LHCN-M2 (cell line): ENCODE measurements at places on chromosomes 5 and 9.

- peak; percentile 96 for DNase-seq
Observed at GRCh38 chr9:95018099-95018936, 291.8 kb downstream of the AOPEP start.

- no peak for DNase-seq
Observed at GRCh38 chr5:38367410-38367809, 109.1 kb downstream of the EGFLAM start.

DNA sequence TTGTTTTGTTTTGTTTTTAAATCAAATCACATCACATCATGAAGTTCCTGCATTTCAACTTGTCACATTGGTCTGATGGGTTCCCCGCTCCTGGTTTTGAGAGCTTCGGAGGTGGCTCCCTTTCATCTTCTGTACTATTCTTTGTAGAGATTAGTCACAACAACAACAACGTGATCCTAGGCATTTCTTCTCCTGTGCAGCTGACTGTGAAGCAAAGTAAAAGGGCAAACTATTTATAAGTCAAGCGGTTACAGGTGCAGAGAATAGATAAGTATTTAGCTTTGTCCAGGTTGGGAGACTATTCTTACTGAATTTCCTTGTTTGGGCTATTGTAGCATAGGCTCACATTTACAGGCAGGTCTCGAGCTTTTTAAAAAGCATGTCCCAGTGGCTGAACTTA lies 197.7 kb upstream of the CDKN2B start:
- no peak for DNase-seq

DNA sequence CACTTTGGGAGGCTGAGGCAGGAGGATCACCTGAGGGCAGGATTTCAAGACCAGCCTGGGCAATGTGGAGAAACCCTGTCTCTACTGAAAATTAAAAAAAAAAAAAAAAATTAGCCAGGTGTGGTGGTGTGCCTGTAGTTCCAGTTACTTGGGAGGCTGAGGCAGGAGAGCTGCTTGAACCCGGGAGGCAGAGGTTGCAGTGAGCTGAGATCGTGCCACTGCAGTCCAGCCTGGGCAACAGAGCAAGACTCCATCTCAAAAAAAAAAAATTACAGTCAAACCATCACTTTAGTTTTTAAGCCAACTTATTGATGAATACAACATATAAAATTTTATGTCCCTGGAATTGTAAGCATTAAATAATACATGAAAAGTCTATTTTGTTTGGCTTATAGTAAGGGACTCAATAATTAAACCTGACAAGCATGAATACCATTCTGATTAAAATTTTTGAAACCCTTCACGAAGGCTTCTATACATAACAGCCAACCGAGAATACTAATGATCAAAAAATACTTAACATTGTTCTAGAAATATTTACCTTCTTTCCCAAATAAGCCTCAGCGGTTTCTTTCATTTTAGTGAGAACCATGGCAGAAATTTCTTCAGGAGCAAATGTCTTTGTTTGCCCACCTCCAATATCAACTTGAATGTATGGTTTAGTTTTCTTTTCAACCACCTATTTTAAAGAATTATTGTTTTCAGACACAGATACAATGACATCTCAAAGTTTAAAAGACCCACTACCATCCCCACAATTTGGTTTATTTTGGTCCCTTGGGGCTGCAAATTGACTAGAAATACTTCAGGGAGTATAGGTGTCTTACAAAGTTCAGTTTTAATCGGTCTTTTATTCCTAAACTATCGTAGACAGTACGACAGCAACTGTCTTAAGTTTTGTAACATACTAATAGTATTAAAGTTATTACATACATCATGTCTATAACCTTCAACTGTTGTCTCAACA lies 1.2 kb downstream of the HSPA5 start:
- no peak for DNase-seq

GRCh38 chr5:112686675-112687074 lies 51.0 kb upstream of the APC start:
- no peak for DNase-seq

DNA sequence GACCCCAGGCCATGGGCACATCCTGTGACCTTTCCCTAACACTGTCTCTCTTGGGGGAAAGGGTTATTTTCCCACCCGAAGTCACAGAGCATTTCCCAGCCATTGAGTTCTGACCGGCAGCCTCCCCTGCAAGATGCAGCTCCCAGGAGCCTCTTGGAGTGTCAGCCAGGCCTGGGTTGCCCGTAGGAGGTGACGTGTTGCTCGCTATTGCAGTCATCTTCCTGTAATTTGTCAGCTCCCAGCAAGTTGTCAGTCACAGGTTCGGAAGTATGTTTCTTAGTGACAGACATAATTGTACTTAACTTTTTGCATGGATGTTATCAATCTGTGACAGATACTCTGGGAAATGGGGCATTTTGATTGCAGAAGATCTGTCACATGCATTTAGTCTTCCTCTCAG lies 74.5 kb downstream of the MVB12B start:
- DNase-seq = no peak

- DNase-seq = no peak
Observed at GRCh38 chr5:133458435-133458834, 153.9 kb downstream of the FSTL4 start.

- DNase-seq = no peak
Observed at GRCh38 chr9:116318468-116319374, 165.1 kb downstream of the PAPPA start.

DNA sequence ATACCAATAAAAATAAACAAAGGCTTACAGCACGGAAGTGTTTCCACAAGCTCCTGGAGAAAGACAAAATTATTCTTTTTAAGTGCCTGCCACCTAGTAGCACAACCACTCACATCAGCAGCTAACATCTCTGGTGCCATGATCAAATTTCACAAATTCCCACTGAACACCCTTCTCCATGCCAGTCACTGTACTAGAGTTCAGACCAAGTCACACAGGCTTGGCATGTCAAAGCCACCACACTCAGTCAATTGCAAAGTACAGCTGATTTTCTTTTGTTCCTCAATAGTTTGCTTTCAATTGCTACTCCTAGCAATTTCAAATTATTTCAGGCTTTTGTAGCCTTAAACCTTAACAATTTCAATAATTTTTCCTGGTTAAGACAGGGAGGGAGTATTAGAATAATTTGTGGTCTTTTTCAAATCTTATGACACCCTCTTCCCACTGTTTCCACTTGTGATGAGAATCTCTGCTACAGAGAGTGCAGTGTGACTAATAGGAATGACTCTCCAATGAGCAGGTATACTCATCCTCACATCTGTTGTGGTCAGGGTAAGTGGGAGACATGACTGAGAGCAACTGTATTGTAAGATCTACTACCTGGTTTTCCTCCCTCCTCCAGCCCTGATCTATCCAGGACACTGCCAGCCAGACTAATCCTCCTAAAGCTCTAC lies 46.2 kb downstream of the RNF145 start:
- DNase-seq = peak; percentile 93

DNA sequence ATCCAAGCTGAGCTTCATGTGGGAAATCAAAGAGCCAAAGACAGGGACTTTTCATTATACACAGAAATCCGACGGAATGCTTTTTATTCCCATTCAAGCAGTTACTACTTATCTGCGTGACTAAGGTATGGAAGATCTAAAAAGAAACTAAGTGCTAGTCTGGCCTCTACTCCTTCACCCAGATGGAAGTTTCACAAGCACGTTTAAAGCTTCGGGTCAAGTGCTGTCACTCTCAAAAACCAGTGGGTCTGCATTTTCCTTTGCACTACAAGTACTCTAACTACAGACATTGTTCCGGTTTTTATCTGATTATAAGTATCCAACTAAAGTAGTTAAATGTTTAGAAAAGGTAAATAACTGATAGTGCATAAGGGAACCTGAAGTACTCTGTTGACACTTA lies 13.7 kb upstream of the MTAP start:
- no peak for DNase-seq

DNA sequence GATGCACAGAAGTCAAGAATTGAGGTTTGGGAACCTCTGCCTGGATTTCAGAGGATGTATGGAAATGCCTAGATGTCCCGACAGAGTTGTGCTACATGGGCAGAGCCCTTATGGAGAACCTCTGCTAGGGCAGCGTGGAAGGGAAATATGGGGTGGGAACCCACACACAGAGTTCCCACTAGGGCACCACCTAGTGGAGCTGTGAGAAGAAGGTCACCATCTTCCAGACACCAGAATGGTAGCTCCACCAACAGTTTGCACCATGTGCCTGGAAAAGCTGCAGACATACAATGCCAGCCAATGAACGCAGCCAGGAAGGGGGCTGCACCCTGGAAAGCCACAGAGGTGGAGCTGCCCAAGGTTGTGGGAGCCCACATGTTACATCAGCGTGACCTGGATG lies 104.5 kb downstream of the STK32A start:
- no peak for DNase-seq

DNA sequence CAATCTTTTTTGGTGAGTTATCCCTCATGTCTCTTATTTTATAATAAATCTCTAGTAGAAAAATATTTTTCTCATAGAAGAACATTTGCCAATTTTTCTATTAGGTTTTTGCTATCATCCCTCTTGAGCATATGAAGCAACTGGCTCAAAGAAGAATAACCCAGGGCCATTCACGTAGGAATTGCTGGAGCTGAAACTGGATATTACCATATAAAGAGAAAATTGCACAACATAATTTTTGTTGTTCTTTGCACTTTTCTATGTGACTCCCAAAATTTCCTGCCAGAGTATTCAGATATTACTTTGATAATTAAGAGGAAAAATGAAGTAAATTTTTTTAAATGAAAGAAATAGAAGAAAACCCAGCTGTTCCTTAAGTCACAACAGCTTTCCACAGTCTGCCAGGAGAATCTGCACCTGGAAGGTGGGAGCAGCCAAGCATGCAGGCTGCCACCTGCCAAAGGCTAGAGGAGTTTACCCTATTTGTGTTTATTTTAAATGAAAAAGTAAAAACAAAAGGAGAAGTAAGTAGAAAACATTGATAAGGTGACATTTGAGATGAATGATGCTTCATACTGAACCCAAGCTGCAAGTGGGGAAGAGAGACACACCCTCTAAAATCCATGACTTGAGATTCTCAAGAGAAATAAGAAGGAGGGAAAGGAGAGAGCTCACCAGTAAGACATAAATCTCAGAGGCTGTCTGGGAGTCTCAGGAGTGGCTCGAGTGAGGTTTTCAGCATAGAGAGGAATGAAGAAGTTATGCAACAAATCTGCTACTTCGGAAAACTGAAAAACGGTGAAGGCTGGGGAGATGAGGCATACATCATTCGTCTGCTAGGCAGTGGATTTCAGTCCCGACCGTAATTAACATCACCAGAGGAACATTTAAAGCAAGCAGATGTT lies 31.5 kb upstream of the FREM1 start:
- no peak for DNase-seq

DNA sequence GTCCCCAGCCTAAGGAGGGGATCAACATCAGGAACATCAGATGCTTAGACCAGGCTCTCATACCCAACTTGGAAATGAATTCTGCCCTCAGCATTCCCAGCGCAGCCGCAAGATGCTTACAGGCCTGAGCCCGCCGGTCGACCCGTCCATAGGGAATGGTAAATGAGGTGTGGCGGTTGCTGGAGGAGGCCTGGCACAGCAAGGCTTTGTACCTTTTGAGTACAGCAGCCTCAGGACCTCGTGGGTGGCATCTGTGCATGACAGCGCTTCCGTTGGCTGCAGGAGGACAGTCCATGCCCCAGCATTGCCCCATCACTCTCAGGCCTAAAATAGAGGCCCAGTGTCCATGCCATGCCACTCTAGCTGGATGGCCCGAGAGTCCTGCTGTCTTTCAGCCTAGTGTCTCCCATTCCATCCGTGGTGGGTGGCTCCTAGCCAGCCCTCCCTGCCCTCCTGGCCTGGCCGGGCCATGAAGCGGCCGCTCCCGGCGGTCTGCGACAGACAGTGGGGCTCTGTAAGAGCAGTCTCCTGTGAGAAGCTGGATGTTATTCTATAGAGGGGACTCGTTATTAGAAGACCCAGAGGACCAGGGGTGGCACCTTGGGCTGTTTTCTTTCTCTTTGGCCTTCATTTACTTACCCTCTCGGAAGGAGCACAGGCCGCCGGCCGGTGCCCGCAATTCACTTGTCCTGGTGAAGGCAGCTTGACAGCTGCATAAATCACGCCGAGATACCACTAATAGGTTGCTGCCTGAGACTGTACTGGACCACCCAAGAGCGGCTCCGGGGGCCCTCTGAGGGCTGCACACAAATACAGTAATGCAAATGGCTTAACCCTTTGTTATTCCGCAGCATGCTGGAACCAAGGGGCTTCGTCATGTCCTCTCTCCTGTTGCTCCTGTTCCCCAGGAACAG lies 223.5 kb upstream of the TUT7 start:
- no peak for DNase-seq

- DNase-seq = no peak
Observed at GRCh38 chr5:18036531-18036930, 402.3 kb downstream of the TAF11L14 start.

GRCh38 chr5:173645890-173646574 lies 29.6 kb upstream of the BOD1 start:
- no peak for DNase-seq

GRCh38 chr5:137684761-137685160 lies 51.1 kb downstream of the KLHL3 start:
- DNase-seq = no peak
